ENCODE measurements at places on chromosomes 16 and 17. TPM values are rescaled to one million over a fixed set of nuclear protein-coding genes. Genes with fewer than 3 reads are reported as not detected.

CXCL16 gene
- 3.2 TPM for total RNA-seq

CD300LG gene
- total RNA-seq = not detected

TPSAB1 gene
- total RNA-seq = not detected

MARF1 gene
- 26.2 TPM for total RNA-seq

CCL15 gene
- not detected for total RNA-seq

CD300H gene
- total RNA-seq = not detected

DNA sequence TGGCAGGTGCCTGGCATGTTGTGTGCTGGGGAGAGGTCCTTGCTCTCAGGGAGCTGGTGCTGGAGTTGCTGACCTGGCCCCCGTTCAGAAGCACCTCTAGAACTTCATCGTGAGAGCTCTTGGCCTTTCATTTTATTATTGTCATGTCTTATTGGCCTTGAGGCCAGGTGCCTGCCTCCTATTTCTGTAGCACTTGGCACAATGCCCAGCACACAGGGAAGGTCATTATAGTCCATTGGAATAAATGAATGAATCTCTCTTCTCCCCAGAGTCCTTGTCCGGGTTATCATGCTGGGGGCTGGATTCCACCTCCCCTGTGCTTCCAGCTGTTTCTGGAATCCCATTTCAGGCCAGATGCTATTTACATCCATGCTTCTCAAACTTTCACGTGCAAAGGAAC, 169.2 kb downstream of the HAPSTR1 start:
- no peaks in the 10 kb centered on the region for H3K36me3 ChIP-seq
- H3K4me1 ChIP-seq = peaks cover 30% of the 10 kb centered on the region
- no peak for DNase-seq
- H3K27ac ChIP-seq = no peak overlapping the region

- peak overlapping the region; percentile 84 for H3K27ac ChIP-seq
- H3K4me3 ChIP-seq = no peak overlapping the region
- no peak for DNase-seq
- peaks cover 76% of the 10 kb centered on the region for H3K36me3 ChIP-seq
- peaks cover 5% of the 10 kb centered on the region for H3K4me1 ChIP-seq
Observed at GRCh38 chr16:23491490-23492391, 18.6 kb downstream of the GGA2 start.

DNA sequence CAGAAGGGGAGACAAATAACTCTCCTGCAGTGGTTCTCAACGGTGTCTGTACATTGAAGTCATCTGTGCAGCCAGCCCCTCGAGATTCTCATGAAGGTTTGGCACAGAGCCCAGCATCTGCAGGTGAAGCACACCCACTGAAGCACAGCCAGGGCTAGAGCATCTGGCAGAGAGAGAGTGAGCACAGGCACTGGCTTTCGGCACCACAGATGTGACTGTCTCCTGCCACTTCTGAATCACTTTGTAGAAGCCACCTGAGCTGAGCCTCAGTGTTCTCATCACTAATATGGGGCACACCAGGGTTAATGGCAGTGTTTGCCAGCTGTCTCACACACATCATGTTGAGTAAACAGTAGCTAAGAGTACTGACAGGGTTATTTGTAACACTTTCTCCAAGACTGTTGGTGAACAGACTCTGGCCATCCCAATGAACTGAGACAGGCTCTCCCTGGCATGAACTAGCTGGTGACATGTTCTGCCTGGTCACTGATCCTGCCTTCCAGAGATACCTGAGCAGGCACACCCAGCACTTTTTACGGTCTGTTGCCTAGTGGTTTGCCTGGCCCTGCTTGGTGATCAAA, 10.9 kb downstream of the HSPB9 start:
- H3K27ac ChIP-seq = peak overlapping the region; percentile 62
- DNase-seq = no peak
- H3K36me3 ChIP-seq = peaks cover 11% of the 10 kb centered on the region
- H3K27me3 ChIP-seq = no peaks in the 10 kb centered on the region
- H3K4me1 ChIP-seq = peaks cover 42% of the 10 kb centered on the region

DNA sequence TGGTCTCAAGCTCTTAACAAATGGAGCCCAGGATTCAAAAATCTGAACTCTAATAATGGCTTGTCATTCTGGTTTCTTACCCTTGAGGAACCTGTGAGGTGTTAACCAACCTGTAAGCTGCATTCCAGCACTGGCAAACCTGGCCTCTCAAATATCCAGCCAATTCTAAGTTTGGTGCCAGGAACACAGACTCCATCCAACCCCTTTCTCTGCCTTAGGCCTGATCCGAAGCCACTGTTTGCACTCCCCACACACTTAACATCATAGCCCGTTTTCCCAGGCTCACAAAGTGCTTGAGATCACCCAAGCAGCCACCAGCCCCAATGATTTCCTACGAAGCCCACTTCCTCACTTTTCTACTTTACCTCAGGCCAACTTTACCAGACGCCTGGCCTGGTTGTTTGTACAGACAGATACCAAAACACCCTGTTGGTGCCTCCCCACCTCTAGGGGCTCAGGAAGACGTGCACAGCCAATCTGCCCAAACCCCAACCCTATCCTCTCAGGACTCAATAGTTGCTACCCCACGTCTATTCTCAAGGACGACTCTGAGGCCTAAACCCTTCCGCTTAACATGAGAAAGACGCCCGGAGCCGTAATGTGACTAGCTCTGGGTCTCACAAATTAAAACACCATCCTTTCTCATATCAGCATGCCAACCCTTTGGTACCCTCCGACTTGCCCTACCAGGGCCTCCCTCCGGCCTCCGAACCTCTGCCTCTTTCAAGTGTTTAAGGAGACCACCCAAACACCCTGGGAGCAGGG, 3.2 kb upstream of the PER1 start:
- peaks cover 3% of the 10 kb centered on the region for H3K27me3 ChIP-seq
- no peak overlapping the region for H3K4me3 ChIP-seq
- no peaks in the 10 kb centered on the region for H3K36me3 ChIP-seq

DNA sequence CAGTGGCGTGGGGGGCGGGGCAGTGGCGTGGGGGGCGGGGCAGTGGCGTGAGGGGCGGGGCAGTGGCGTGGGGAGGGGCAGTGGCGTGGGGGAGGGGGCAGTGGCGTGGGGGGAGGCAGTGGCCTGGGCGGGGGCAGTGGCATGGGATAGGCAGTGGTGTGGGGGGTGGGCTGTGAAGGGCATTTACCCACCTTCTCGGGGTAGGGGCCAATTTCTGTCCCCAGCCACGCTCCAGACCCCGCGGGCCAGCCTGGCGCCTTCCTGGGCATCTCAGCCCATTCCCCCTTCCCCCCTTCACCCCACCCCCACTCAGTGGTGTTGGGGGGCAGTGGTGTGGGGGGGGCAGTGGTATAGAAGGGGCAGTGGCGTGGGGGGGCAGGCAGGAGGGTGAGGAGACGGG, 92.7 kb downstream of the LITAF start:
- H3K4me1 ChIP-seq = peaks cover 35% of the 10 kb centered on the region
- no peak overlapping the region for H3K27ac ChIP-seq
- peak; percentile 51 for DNase-seq
- no peak overlapping the region for H3K4me3 ChIP-seq
- peaks cover 27% of the 10 kb centered on the region for H3K36me3 ChIP-seq

GRCh38 chr17:31310260-31310659, 3.6 kb downstream of the EVI2B start:
- H3K27me3 ChIP-seq = no peaks in the 10 kb centered on the region
- H3K36me3 ChIP-seq = no peaks in the 10 kb centered on the region
- DNase-seq = no peak

DNA sequence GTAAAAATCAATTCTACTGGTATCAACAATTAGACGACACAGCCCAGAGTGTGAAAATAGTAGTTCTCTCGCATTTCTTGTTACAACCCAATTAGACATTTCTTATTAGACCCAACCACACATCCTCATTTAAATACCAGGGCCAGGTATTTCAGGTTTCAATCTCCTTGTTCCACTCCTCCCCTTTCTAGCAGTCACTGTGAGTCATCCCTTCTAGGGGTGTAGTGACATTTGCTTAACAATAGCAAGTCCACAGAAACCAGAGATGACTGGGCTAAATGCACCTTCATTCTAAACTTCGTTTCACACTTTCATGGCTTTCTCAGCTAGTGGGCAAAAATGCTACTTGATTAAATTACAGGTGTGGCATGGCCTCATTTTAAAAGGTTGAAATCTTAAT, 116.9 kb upstream of the CACNG3 start:
- H3K4me1 ChIP-seq = peaks cover 64% of the 10 kb centered on the region
- H3K27ac ChIP-seq = peak overlapping the region; percentile 100
- H3K36me3 ChIP-seq = peaks cover 12% of the 10 kb centered on the region
- no peak for DNase-seq
- H3K4me3 ChIP-seq = peak overlapping the region; percentile 26

DNA sequence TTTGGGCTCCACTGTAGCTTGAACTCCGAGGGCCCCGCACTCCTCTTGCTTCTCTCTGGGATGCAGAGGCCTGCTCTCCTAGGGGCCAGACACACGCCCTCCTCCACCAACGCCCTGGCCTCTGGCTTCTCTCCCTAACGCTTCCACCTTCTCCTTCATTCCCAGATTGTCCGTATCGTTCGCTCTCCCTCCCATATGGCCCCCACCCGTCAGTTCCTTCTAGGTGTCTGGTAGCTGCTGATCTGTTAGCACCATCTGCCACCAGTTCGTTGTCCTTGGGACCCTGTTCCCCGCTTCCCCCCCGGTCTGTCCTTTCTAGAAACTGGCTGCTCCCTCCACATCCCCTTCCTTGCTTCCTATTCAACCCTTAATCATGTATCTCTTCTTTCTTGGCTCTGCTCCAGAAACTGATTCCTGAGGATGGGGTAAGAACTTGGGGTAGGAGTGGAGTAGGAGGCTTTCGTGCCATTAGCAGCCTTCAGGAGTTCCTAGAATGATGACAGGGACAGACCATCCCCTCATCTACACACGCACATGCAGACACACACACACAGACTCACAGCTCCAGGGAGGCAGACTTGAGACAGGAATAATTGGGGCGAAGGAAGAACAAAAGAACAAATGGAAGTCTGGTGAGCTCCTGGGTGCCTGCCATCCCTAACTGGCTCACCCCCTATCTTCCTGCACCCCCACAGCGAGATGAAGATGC, 4.3 kb downstream of the ATP1B2 start:
- H3K36me3 ChIP-seq = peaks cover 28% of the 10 kb centered on the region
- H3K27ac ChIP-seq = no peak overlapping the region
- no peak for DNase-seq
- H3K4me3 ChIP-seq = no peak overlapping the region
- peaks cover 54% of the 10 kb centered on the region for H3K4me1 ChIP-seq
- peaks cover 28% of the 10 kb centered on the region for H3K27me3 ChIP-seq

GRCh38 chr16:75572864-75573542, 6.8 kb downstream of the GABARAPL2 start:
- H3K36me3 ChIP-seq = peaks cover 61% of the 10 kb centered on the region
- peaks cover 16% of the 10 kb centered on the region for H3K4me1 ChIP-seq
- no peaks in the 10 kb centered on the region for H3K27me3 ChIP-seq
- no peak overlapping the region for H3K27ac ChIP-seq
- H3K4me3 ChIP-seq = no peak overlapping the region

DNA sequence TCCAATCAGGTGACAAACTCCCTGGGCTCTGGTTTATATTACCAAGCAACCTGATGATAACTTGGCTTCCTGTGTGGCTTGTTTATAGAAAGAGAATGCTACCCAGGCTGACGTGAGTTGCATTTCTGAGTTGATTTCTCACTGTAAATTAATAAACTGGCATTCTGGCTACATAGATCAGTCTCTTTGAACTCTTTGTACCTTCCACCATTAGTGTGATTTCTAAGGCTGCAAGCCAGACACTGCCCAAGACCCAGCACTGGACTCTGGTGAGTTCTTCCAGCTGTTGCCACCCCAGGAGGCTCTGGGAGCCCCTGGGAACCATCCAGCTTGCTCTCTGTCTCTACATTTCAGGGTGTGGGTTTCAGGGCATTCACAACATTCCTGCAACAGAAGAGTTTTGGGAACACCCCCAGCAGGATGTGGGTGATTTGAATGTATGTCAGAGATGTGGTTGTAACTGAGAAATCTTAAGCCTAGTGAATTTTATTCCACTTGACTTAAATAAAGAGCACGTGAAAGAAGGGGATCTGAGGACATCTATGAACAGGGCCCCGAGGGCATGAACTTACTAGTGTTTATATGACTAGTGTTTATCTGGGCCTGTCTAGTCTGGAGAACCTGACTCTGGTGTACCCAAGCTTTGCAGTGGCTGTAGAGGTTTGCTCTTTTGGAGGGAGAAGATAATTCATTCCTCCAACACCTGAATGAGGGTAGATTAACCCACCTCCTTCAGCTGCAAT, 30.3 kb upstream of the LRRC37A start:
- H3K4me3 ChIP-seq = no peak overlapping the region
- no peaks in the 10 kb centered on the region for H3K36me3 ChIP-seq
- no peak for DNase-seq
- peaks cover 72% of the 10 kb centered on the region for H3K27me3 ChIP-seq
- H3K27ac ChIP-seq = no peak overlapping the region

DNA sequence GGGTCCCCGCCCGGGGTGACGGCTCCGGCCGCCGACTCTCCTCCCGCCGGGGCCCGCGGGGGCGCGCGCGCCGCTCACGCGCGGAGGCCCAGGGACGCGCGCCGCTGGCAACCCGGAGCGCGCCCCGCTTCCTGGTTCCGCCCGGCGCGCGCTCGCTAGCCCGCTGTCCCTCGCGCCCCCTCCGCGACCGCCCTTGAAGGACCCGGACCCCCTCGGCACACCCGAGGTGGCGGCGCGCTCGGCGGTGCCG, at the start of gene STAT5B:
Gene STAT5B (minus strand): TSS at position 33 of the 250 bp plus-strand sequence. CDS start 44,264 bp downstream, outside the sequence.
- no peaks in the 10 kb centered on the region for H3K36me3 ChIP-seq
- H3K27me3 ChIP-seq = peaks cover 6% of the 10 kb centered on the region
- peaks cover 50% of the 10 kb centered on the region for H3K4me1 ChIP-seq
- peak within 1 kb of the TSS; percentile 86 for H3K4me3 ChIP-seq
- DNase-seq = peak; percentile 68
- H3K27ac ChIP-seq = peak within 1 kb of the TSS; percentile 72

- DNase-seq = no peak
- H3K36me3 ChIP-seq = peaks cover 32% of the 10 kb centered on the region
- H3K4me1 ChIP-seq = peaks cover 79% of the 10 kb centered on the region
- H3K27me3 ChIP-seq = no peaks in the 10 kb centered on the region
Observed at GRCh38 chr17:43528319-43528987, 17.7 kb downstream of the ETV4 start.

DNA sequence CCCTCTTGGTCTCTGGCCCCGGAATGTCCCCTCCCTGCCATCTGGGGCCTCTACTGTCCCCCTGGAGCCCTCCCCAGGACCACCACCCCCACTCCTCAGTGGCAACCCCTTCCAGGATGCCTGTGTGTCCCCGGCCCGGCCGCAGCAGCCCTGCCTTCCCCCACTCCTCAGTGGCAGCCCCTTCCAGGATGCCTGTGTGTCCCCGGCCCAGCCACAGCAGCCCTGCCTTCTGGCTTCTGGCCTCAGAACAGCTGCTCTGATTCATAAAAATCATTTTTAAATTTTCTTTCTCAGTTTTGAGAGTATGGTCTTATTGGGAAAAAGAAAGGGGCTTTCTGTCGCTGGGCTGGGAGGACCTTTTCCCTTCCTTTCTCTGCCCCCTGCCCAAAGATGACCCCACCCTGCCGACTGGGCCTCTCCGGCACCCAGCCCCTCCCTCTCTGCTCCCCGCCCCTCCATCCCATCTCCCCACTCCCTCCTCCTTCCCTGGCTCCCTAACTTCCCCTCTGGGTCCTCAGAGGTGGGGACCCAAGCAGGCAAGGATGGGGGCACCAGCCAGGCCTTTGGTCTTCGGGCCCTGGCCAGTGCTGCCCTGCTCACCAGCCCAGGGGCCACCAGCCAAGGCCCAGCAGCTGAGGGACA, 40.5 kb downstream of the BAHCC1 start:
- H3K4me1 ChIP-seq = no peaks in the 10 kb centered on the region
- H3K36me3 ChIP-seq = no peaks in the 10 kb centered on the region
- H3K27me3 ChIP-seq = no peaks in the 10 kb centered on the region
- DNase-seq = no peak
- H3K4me3 ChIP-seq = no peak overlapping the region
- H3K27ac ChIP-seq = no peak overlapping the region

- H3K4me1 ChIP-seq = peaks cover 11% of the 10 kb centered on the region
- H3K4me3 ChIP-seq = no peak overlapping the region
- H3K27me3 ChIP-seq = peaks cover 37% of the 10 kb centered on the region
- no peak overlapping the region for H3K27ac ChIP-seq
- H3K36me3 ChIP-seq = no peaks in the 10 kb centered on the region
Observed at GRCh38 chr17:48215583-48216139, 108.1 kb downstream of the SNX11 start.
